ENCODE measurements at places on chromosomes 7 and 10.

DNA sequence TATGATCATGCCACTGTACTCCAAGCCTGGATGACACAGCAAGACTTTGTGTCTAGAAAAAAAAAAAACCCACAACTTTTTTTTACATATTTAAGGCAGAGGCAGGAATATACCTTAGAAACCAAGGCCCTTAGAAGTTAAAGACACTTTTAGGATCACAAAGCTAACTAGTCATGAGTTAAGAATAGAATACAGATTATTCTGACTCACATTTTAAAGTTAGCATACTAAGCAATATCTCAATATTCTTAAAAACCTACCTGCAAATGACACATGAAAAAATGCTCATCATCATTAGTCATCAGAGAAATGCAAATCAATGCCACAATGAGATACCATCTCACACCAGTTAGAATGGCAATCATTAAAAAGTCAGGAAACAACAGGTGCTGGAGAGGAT is 177.7 kb downstream of the CHCHD3 start:
- DNase-seq = no peak

DNA sequence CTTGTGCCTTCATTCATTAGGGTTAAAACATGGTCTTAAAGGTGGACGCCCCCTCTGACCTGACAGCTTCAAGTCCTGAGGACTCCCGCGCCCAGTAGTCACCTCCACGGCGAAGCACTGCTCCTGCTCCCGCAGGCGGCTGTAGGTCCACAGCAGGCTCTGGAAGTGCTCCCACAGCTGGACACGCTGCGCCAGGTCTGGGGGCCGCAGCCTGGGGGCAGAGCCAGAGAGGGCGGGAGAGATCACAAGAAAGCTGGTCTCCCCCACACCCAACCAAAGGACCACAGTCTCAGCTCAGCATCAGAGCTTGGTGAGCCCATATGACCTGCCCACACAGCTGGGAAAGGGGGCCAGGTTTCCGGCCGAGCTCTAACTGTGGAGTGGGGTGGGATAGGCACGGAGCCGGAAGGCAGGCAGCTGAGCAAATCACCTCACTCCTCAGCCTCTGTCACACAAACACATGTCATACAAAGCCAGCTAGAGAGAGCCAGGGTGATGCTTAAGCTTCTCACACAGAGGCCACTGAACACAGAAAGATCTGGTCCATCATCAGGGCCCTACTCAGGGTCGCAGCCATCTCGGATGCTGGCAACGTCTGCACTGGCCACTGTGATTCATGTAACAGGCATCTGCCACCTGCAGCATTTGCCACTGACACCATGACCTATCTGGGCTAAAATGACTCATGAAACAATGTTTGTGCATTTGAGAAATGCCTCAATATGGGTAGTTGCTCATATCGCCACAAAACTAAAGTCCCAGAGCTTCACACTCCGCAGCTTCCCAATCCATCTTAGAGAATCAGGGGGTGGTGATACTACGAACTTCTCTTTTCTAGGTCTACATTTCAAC is 12.6 kb downstream of the HPS1 start:
- no peak for DNase-seq

DNA sequence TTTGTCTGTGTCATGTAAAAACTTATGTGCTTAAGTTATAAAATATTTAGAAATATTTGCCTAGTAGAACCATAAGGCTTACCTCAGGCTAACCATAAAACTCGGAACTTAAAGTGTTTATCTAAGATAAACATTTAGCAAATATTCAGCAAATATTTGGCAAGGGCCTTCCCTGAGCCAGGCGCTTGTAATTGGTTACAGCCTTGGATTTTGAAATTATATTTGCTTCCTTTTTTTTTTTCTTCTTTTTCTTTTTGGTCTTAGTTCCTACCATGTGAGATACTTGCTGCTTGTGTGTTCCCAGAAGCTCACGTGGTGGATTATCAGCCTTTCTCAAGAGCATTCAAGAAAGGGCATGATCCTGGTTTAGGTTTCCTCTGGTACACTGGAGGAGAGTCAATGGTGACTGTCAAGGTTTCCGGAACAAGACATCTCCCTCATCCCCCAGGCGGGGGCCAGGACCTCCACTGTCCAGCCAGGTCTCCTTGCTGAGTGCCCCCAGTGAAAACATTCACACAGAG is 5.2 kb upstream of the BRI3 start:
- no peak for DNase-seq

DNA sequence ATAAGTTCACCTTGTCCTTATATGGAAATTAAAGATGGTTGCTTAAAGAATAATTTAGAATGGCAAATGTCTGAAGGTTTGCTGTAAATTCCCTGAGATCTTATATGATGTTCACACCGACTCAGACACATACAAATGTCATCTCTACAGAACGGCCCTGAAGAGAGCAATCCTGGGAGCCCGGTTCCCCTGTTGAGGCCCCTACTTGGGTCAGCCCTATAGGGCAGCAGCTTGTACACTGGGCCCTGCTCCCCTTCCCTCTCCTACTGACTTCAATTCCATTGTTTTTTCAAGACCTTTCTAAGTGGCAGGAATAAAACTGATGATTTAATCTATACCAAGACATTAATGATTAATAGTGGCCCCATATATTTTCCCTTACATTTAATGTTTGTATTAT is 813.3 kb upstream of the C7orf33 start:
- no peak for DNase-seq

GRCh38 chr10:43627942-43628341 is 20.7 kb downstream of the ZNF32 start:
- DNase-seq = no peak

GRCh38 chr10:624605-625332 is 64.7 kb downstream of the DIP2C start:
- DNase-seq = no peak

- no peak for DNase-seq
Observed at GRCh38 chr10:30098629-30099028, 39.2 kb upstream of the JCAD start.

DNA sequence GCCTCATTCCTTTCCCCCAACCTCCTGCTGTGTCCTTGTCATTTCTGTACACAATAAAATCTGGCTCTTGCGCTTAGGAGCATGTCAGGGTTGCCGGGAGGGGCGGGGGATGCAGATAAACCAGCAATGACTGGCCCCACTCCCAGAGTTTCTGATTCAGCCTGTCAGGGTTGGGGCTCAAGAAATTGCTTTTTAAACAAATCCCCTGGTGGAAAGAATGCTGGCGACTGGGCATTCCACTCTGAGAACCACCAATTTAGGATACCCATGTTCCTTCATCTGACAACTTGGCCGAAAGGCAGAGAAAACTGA is 376.4 kb downstream of the TCERG1L start:
- no peak for DNase-seq

DNA sequence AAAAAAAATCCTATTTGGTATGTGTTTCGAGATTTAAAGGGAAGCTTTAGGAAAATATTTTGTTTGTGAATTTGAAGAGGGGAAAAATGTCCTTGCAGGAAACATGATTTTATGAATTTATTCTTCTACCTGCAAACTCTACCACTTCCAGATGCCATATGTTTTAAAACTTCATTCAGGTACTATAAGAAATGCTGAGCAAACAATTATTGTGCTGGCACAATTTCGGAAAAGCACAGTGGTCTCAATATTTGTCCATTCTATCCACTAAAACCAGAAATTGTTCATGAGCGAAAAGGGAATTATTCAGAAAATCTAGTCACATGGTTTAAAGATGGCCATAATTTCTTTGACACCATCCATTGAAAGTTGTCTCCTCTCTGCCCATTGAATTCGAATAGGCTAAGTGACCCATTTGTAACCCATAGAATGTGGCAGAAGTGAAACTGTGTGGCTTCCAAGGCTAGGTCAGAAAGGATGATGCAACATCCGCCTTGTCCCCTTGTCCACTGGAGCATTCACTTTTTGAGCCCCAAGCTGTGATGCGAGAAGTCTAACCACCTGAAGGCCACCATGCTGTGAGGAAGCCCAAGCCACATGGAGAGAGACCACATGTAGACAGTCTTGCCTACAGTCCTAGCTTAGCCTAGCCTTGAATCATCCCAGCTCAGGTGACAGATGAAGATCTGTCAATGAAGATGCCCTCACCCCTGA is 189.8 kb upstream of the PRKCQ start:
- DNase-seq = no peak

DNA sequence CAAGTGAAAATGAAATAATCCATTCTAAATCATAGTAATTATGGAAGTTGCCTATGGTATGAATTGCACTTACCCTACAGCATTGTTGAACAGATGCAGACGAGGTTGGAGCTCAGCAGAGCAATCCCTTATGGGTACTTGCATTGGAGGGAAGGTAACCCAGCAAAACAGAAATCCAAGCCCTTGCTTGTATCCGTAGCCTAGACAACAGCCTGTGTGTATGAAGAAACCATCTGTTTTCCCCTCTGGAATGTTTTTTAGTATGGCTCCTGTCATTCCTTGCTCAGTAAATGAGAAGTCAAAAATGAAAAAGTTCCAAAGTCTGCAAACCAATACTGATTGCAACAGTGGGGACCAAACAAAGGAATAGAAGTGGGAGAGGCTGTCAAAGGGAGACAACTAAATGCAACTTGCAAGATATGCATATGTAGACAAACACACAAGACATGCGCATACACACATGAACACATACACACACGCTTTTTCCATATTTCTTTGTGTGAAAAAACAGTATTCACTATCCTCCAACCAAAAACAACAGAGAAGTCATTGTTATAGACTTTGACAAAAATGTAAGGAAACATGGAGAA is 260.8 kb downstream of the DYNC1I1 start:
- no peak for DNase-seq

GRCh38 chr7:129421717-129422250 is 12.4 kb upstream of the STRIP2 start:
- DNase-seq = no peak

DNA sequence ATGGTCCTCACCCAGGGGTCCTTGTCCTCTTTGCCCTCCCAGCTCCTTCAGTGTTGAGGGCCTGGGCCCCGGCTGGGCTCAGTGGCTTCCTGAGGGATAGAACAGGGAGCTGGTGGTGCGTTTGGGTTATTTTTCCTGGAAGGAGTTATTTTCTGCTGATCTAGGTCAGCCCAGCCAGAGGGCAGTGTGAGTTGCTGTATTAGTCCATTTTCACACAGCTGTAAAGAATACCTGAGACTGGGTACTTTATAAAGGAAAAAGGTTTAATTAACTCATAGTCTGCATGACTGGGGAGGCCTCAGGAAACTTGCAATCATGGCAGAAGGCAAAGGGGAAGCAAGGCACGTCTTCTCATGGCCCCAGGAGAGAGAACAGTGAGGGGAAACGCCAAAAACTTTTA is 122.4 kb upstream of the PCBD1 start:
- no peak for DNase-seq

GRCh38 chr10:32972460-32972859 is 14.4 kb upstream of the ITGB1 start:
- no peak for DNase-seq

- no peak for DNase-seq
Observed at GRCh38 chr10:132232023-132232951, 45.5 kb downstream of the DPYSL4 start.

All from cortex of kidney (tissue), 1 donor.